B cell (primary cell): ENCODE measurements at places on chromosomes 12 and 14. TPM values are rescaled to one million over a fixed set of nuclear protein-coding genes. Genes with fewer than 3 reads are reported as not detected.

LHX5 gene
- polyA plus RNA-seq = not detected in 2 replicates

DNA sequence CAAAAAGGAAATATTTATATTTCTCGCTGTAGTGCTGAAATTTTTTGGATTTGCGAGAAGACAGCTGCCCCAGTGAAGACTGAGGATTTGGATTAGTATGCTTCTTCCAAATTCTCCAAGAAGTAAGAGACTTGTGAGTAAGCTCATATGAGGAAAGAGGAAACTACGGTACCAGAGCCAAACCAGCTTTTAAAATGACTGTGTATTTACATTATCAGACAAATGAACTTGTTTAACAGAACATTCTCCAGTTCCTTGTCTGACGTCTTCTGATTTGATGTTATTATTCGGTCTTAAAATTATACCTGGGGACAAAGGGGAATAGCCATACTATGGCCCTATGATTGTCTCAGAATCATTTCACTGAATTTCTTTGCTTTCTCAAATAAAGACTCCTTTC lies 8.0 kb downstream of the CLEC12B start:
- DNase-seq = no peak

SLCO1B1 gene
- polyA plus RNA-seq = not detected in 2 replicates

C12orf50 gene
- polyA plus RNA-seq = 0.07 TPM in 1 of 2 replicates, not detected in the other

DNA sequence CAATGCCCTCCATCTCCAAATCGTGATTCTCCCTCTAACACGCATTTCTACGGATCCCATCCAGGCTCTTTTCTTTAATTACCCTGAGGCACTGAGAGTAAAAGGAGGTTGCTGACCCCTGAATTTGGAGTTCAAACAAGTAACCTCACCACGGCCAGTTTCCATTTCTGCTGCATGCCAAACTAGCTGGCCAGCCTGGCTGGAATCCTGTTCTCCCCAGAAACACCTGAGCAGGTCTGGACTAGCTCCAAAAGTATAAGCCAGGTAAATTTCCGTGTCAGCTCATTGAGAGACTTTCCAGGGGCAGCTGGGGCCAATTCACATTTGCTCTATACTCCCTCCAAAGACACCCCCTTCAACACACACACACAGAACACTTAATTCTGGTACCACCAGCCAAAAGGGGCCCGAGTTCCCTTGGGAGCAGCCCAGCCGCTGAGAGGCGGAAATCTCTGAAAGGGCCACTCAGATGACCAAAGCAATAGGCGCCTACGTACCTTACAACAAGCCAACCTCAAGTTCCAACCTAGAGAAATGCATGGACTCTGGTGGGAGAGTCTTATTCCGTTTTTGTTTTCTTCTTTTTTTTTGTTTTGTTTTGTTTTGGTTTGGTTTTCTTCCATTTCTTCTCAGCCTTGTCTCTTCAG lies 131.4 kb downstream of the NDUFA12 start:
- DNase-seq = no peak

GRCh38 chr12:5723711-5724252 lies 221.3 kb downstream of the ANO2 start:
- no peak for DNase-seq

DNA sequence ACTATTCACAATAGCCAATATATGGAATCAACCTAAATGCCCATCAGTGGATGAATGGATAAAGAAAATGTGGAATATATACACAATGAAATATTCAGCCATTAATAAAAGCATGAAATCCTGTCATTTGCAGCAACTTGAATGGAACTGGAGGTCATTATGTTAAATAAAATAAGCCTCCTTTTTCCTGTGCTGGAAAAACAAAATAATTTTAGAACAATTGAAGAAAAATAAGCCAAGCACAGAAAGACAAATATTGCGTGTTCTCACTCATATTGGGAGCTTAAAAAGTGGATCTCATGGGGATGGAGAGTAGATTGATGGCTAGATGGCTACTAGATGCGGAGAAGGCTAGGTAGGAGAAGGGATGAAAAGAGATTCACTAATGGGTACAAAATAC lies 6.3 kb upstream of the BTG1 start:
- DNase-seq = no peak

AGAP2 gene
- 17.1 and 22.2 TPM in 2 replicates for polyA plus RNA-seq

- DNase-seq = no peak
Measured at GRCh38 chr12:66552716-66553115, 126.2 kb downstream of the GRIP1 start.

FMNL3 gene
- 19.3 and 19.8 TPM in 2 replicates for polyA plus RNA-seq

- DNase-seq = no peak
Measured at GRCh38 chr12:22283006-22283506, 51.5 kb downstream of the ST8SIA1 start.

PLA2G1B gene
- not detected in 2 replicates for polyA plus RNA-seq

DNA sequence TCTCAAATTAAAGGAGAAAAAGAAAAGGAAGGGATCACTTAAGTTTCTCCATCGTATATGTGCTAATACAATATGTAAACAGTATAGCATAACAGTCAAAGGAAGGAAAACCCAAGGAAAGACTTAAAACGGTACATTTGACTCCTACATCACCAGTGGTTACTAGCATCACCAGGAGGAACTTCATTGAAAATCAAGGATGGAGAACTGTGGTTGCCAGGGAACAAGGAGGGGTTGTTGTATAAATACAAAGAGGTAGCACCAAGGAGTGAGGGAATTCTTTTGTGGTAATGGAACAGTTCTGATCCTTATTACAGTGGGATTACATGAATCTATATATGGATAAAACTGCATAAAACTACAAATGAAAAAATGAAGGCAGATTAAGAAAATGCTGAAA lies 1.6 kb downstream of the ZFYVE26 start:
- no peak for DNase-seq

CHURC1 gene
- polyA plus RNA-seq = 29.7 and 34.5 TPM in 2 replicates

GRCh38 chr12:44812062-44812461 lies 64.1 kb downstream of the NELL2 start:
- DNase-seq = peak; percentile 31

GRCh38 chr14:74838166-74838565 lies 37.8 kb downstream of the PROX2 start:
- DNase-seq = peak; percentile 45

NELL2 gene
- 0.22 and 2.7 TPM in 2 replicates for polyA plus RNA-seq

GRCh38 chr14:95679998-95680735 lies 6.1 kb upstream of the TCL1B start:
- DNase-seq = peak; percentile 52

DNA sequence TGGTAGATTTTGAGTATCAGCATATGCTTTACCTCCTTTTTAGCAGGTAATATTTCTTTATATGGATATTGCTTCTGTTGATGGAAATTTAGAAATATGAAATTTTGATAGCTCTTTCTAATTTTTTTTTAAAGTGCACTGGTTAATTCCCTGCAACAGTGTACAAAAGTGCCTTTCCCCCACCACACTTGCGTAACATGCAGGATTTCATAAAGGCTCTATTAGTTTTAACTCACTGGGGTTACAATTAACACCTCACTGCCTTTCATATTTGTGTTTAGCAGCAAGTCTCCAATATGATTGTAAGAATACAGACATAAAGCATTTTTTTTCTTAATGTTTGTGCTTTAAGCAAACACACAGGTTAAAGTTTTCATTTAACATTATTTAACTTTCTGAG lies 25.6 kb downstream of the MNAT1 start:
- no peak for DNase-seq

DNA sequence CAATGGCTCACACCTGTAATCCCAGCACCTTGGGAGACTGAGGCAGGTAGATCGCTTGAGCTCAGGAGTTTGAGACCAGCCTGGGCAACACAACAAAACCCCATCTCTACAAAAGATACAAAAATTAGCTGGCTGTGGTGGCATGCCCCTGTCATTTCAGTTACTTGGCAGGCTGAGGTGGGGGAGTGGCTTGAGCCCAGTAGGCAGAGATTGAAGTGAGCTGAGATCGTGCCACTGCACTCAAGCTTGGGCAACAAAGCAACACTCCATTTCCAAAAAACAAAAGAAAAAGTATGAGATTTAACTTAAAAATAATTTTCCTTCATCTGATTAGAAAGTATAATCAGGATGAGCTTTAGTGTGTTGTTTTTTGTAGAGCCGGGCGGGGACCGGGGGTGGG lies 47.9 kb upstream of the BCAT1 start:
- no peak for DNase-seq
